ENCODE measurements at places on chromosomes 5 and 9.

DNA sequence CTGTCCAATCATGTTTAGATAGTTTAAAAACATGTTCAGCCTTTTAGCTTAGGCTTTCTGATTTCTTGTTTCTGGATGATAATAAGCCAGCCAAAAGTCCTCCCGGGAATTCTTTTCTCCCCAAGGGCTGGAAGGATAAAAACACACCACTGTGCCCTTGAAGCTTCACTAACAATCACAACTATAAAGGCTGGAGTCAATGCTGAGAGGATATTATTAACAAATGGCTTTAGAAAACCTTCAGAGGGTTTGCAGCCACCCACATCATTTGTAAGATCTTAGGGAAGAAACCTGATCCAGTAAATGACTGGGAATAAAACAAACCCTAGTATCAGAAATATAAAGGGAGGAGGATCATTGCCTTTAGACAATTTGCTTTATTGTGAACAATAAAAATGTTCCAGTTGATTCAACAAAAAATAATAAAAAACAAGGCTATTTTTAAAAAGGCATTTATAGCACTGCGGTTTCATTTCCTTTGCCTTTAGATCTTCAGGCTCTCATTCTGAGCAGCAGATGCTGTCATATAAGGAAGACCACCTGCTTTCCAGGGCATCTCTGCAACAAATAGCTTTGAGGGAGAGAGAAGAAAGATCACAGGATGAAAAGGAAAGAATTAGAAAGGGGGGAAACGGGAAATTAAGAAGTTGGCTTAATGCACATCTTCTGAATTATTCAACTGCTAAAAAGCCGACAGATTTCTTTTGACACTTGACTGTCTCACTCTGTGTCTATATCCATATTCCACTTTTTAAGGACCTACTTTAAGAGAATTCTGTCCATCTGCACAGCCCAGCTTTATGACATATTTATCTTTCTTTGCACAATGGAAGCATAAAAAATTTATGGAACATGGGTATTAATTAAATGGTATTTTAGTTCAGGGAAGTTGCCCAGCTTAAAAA is 277.2 kb upstream of the SLC24A2 start:
- H3K27me3 ChIP-seq: peaks cover 2% of the 10 kb centered on the region
- H3K4me1 ChIP-seq: peaks cover 18% of the 10 kb centered on the region

- peak; percentile 45 for DNase-seq
- peaks cover 2% of the 10 kb centered on the region for H3K36me3 ChIP-seq
- H3K27ac ChIP-seq: no peak overlapping the region
- no peaks in the 10 kb centered on the region for H3K4me1 ChIP-seq
These were observed 30.0 kb upstream of the STOM start for GRCh38 chr9:121399883-121400607.

DNA sequence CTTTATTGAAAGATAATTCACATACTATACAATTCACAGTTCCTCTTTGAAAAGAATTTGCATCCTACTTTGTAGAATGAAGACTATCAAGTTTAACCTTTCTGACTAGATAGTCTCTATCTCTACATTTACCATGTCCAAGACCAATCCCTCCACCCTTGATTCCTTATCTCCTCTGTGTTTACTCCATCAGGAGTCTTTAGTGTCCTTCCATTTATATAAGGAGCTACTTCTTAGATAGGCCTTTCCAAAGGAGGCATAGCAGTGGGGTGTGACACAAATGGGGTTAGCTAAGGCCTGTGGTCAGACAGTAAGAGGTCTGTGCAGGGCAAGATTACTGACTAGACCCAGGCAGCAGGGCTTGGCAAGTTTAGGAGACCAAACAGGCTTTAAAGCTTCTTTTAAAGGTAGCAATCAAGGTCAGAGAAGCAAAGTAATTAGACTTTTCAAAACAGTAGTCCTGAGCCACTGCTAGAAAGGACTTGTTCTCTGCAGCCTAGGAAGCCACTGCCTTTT is 11.1 kb upstream of the DMXL1 start:
- peaks cover 18% of the 10 kb centered on the region for H3K4me1 ChIP-seq
- H3K36me3 ChIP-seq: no peaks in the 10 kb centered on the region
- no peak overlapping the region for H3K4me3 ChIP-seq
- H3K27ac ChIP-seq: no peak overlapping the region
- no peaks in the 10 kb centered on the region for H3K27me3 ChIP-seq

DNA sequence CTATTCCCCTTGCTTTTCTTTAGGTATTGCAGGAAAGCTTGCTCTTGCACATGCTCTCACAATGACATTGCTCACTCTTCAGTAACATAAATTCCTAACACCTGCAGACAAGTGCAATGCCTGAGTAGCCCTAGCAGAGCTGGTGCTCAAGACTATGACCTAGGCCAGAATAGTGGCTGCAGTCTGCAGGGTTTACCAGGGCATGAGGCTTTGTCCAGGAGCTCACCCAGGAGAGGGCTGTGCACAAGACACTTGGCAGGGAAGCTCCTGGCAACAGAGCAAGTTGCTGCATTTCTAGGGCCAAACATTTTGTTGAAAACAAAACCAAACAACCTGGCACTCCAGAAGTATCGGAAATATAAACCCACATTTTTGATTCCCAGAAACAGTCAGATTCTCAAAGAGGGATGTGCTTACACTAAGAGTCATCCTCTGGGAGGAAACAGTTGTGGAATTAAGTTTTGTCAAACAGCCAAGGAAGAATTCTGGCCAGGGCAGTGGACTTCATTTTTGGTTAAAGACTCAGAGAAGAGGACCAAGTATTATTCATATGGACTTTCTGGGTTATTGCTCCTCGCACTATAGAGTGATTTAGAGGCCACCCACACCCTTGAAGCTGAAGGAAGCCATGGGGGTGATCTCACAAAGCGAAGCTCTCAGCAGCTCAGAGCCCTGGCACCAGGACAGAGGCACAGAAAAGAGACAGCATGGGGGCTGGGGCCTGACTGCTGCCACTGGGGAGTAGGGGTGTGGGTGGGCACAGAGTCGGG is 44.9 kb downstream of the MACROH2A1 start:
- no peak overlapping the region for H3K27ac ChIP-seq
- no peaks in the 10 kb centered on the region for H3K4me1 ChIP-seq
- H3K27me3 ChIP-seq: no peaks in the 10 kb centered on the region
- DNase-seq: no peak
- no peak overlapping the region for H3K4me3 ChIP-seq
- H3K36me3 ChIP-seq: peaks cover 26% of the 10 kb centered on the region

- peaks cover 42% of the 10 kb centered on the region for H3K36me3 ChIP-seq
- no peak for DNase-seq
- H3K27ac ChIP-seq: peak overlapping the region; percentile 29
- peaks cover 37% of the 10 kb centered on the region for H3K4me1 ChIP-seq
- H3K4me3 ChIP-seq: no peak overlapping the region
These were observed 87.4 kb downstream of the TLE1 start for GRCh38 chr9:81601639-81602623.

DNA sequence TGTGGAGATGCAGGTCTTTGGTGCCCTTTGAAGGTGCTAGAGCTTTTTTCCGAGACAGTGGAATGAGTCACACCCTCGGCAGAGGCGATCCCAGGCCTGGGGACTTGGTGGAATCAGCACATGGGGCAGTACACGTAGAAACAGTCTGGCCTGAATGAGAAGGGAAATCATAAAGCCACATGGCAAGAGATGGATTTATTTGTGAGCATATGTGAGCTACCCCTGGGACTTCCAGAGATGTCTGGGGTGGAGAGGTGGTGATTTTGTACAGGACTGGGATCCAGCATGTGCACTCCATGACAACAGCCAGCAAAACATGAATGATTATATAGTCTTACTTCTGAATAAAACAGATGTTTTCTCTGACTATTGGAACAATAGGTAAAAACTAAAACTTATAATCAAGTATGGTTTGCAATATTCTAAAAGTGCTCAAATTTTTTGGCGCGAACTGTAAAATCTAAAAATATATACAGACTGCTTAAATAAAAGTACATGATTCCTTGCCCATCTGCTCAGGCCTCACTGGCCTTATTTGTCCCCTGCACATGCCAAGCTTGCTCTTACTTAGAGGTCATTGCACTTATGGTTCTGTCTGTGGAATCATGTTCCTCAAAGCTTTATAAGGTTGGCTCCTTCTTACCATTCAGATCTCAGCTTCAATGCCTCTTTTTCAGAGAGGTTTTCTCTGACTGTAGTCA is 54.7 kb upstream of the SMARCA2 start:
- H3K36me3 ChIP-seq: no peaks in the 10 kb centered on the region
- H3K27me3 ChIP-seq: no peaks in the 10 kb centered on the region
- no peaks in the 10 kb centered on the region for H3K4me1 ChIP-seq
- H3K4me3 ChIP-seq: no peak overlapping the region
- DNase-seq: no peak

- peak overlapping the region; percentile 15 for H3K4me3 ChIP-seq
- no peaks in the 10 kb centered on the region for H3K27me3 ChIP-seq
- peaks cover 48% of the 10 kb centered on the region for H3K4me1 ChIP-seq
- H3K36me3 ChIP-seq: no peaks in the 10 kb centered on the region
These were observed 25.6 kb downstream of the CSF2 start for GRCh38 chr5:132099076-132099748.

- no peak overlapping the region for H3K27ac ChIP-seq
- no peak overlapping the region for H3K4me3 ChIP-seq
- no peaks in the 10 kb centered on the region for H3K36me3 ChIP-seq
These were observed 84.0 kb upstream of the SLC25A48 start for GRCh38 chr5:135750506-135750905.

DNA sequence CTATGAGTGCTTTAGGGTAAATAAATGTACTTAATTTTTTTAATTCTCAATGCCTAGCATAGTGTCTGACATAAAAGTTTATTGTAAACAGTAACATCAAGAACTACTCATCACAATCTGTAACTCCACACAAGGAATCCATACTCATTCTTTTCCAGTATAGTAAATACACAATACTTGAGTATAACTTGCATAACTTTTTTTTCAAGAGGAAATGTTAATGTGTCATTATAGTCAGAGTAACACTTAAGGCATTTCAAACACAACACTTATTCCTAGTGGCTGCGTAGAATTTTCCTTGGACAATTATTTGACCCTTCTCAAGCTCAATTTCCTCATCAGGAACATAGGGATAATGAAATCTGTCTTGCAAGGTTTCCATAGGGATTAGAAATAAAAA is 584.3 kb downstream of the CAAP1 start:
- no peaks in the 10 kb centered on the region for H3K27me3 ChIP-seq
- no peak for DNase-seq
- no peaks in the 10 kb centered on the region for H3K4me1 ChIP-seq
- no peaks in the 10 kb centered on the region for H3K36me3 ChIP-seq
- no peak overlapping the region for H3K27ac ChIP-seq

All from memory B cell (primary cell).